ENCODE measurements at places on chromosomes 1 and 21. TPM values are rescaled to one million over a fixed set of nuclear protein-coding genes. Genes with fewer than 3 reads are reported as not detected.

Gene SH3D21
- total RNA-seq, result 0.95 TPM

Gene KCNA10
- not detected for total RNA-seq

Gene PYHIN1
- 0.21 TPM for total RNA-seq

Gene PPM1J
- 7.2 TPM for total RNA-seq

Gene PRDX1
- total RNA-seq, result 642 TPM

Gene LHX4
- not detected for total RNA-seq

Gene FOXJ3
- total RNA-seq, result 48.0 TPM

Gene GSTM1
- total RNA-seq, result 0.42 TPM

Gene ZCCHC17
- total RNA-seq, result 15.9 TPM

Gene HNRNPU
- 216 TPM for total RNA-seq

- peak; percentile 86 for DNase-seq
Observed at GRCh38 chr1:205918955-205919746, 24.1 kb downstream of the SLC26A9 start.

- no peak for DNase-seq
Observed at GRCh38 chr21:44377201-44377921, 23.9 kb downstream of the TRPM2 start.

DNA sequence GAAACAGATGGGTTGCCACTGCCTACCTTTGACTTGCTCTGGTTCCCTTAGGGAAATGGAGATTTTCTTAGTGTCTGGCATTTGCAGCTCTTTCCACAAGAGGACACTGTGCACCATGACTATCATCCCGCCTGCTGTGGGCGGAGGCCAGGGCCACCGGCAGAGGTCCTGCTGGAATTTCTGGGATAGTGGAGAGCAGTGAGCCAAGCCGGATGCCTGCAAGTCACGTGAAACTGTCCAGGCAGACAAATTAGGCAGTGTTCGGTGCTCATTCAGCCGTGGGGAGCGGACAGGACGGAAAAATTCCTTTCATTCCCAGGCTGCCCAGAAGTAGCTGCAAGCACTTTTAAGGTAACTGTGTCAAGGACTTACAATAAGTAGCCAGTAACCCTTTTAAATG is 43.4 kb downstream of the IGSF5 start:
- peak; percentile 47 for DNase-seq

GRCh38 chr1:8525558-8526275 is 207.8 kb downstream of the SLC45A1 start:
- DNase-seq, result peak; percentile 75

- no peak for DNase-seq
Observed at GRCh38 chr1:89022167-89022959, at the start of gene GBP3. Gene GBP3, minus strand, starts transcription at chr1:89022866. Its CDS starts 2,145 bp downstream, at chr1:89020721.

DNA sequence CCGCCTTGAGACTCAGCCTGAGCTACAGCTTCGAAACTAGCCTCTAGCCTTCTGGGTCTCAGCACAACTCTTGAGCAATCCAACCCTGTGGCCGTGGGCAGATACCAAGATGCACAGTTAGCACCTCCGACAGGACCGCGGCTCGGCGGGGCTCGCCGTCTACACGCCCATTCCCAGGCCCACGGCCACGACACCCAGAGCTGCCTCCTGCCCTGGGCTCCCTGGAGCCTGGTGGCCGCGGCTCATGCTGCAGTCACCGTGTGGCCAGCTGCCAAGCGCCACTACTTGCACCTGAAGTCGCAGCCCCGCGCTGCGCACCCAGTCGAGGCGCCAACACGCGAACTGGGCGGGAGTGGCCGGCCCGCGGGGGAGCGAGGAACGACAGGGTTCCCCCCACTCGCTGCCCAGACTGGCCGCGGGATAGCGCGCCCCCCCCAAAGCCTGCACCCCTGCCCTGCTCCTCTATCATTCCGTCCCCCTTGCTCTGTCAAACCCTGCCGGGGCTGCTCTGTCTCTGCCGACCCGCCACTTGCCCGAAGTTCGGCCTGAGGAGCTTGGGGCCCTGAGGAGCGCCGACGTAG is 729 bp upstream of the CDCA8 start:
- DNase-seq, result peak; percentile 74

DNA sequence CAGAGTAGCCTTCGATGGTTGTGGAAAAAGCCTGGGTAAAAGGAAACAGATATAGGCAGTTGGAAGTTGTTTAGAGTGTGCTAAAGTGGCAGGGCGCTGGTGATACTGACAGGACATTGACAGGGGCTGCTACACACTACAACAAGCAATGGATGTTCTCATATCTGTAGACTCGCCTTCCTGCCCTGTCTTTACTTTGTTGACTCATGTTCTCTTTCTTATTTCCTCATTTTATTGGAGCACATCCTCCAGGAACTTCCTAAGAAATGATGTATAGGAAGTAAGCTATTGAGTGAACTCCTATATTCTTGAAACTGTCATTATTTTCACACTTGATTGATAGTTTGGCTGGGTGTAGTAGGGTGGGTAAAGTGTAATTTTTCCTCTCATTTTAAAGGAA is 51.0 kb downstream of the C4BPA start:
- DNase-seq, result no peak

DNA sequence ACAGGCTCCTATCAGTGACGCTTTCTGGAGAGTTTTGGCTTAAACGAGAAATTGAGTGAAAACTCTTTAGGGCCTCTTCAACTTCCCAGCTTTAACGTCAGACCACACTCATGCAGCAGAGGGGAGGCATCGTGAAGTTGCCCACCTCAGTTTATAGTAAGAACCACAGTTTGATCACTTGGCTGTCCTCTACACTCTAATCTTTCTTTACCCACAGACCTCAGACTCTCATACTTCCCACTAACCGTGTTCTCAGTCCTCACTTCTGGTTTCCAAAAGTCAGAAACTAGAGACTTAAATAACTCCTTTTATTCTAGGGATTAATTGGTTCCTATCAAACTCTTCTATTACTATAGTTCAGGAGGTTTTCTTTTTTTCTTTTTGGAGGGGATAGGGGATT is 302.2 kb downstream of the NTNG1 start:
- DNase-seq, result no peak

GRCh38 chr21:38821248-38821647 is 15.5 kb downstream of the ETS2 start:
- no peak for DNase-seq

DNA sequence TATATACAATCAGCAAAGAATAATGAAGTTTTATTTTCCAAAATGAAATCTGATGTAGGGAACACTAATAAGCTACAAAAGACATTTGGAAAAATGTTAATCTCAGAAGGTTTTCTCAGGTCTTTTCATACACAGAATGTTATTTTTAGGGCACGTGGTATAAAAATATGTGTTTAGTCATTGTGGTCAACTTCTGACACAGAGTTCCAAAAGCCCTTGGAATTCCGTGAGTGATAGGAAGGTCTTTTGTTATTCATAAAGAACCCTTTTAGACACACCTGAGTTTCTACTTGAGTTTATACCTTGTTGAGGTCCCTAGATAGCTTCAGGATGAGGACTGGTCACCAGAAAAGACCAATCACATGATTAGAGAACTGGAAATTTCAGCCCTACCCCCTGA is 277.6 kb upstream of the NCAM2 start:
- DNase-seq, result no peak

- DNase-seq, result no peak
Observed at GRCh38 chr1:221801773-221802516, 60.1 kb upstream of the DUSP10 start.

- DNase-seq, result peak; percentile 53
Observed at GRCh38 chr1:11653101-11653860, 948 bp downstream of the FBXO2 start.

GRCh38 chr1:86997538-86997937 is 83.1 kb downstream of the HS2ST1 start:
- DNase-seq, result no peak

DNA sequence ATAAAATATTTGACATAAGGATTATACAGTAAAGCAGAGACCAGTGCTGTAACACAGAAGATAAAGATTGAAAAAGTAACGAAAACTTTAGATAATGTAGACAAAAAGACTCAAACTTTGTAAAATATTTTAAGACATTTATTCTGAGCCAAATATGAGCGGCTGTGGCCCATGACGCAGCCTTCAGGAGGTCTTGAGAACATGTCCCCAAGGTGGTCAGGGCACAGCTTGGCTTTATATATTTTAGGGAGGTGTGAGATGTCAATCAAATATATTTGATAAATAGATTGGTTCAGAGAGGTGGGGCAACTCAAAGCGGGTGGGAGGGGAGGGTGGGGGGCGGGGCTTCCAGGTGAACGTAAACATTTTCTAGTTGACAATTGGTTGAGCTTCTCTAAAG is 81.2 kb downstream of the WDR4 start:
- no peak for DNase-seq

GRCh38 chr1:51551848-51552296 is 32.8 kb upstream of the EPS15 start:
- no peak for DNase-seq

DNA sequence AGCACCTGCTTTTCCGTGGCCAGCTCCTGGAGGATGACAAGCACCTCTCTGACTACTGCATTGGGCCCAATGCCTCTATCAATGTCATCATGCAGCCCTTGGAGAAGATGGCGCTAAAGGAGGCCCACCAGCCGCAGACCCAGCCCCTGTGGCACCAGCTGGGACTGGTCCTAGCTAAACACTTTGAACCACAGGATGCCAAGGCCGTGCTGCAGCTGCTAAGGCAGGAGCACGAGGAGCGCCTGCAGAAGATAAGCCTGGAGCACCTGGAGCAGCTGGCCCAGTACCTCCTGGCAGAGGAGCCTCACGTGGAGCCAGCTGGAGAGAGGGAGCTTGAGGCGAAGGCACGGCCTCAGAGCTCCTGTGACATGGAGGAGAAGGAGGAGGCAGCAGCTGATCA is 413 bp downstream of the UBL4B start:
- DNase-seq, result no peak
